Natural killer cell (primary cell): ENCODE measurements at places on chromosomes 7 and 10. TPM values are rescaled to one million over a fixed set of nuclear protein-coding genes. Genes with fewer than 3 reads are reported as not detected.

GPR15LG gene
- total RNA-seq: not detected

SLC18A2 gene
- total RNA-seq: 0.36 TPM

POLR3A gene
- 15.6 TPM for total RNA-seq

ZNF736 gene
- 22.7 TPM for total RNA-seq

RBP3 gene
- total RNA-seq: not detected

NPC1L1 gene
- total RNA-seq: 0.16 TPM

NKX2-3 gene
- total RNA-seq: not detected

MBL2 gene
- not detected for total RNA-seq

MNX1 gene
- total RNA-seq: not detected

ITIH2 gene
- total RNA-seq: not detected

PILRA gene
- total RNA-seq: 29.4 TPM

NUTM2B gene
- total RNA-seq: 2.1 TPM

OR2A14 gene
- total RNA-seq: not detected

CUL1 gene
- 43.2 TPM for total RNA-seq

ELAPOR2 gene
- 4.2 TPM for total RNA-seq

CRHR2 gene
- not detected for total RNA-seq

POMZP3 gene
- 21.9 TPM for total RNA-seq

LEP gene
- total RNA-seq: not detected

C1QL3 gene
- not detected for total RNA-seq

ATOH7 gene
- not detected for total RNA-seq

TDRD1 gene
- total RNA-seq: 0.08 TPM

CACUL1 gene
- total RNA-seq: 47.6 TPM

FZD1 gene
- 0.65 TPM for total RNA-seq

OR2A5 gene
- not detected for total RNA-seq

ATG9B gene
- 4.4 TPM for total RNA-seq

HTRA1 gene
- total RNA-seq: not detected

SPOCK2 gene
- total RNA-seq: 329 TPM

EVX1 gene
- total RNA-seq: not detected

KCNIP2 gene
- 2.0 TPM for total RNA-seq

ANKRD7 gene
- not detected for total RNA-seq

JCAD gene
- total RNA-seq: 0.43 TPM

AKR1C4 gene
- not detected for total RNA-seq

H2BK1 gene
- total RNA-seq: not detected
